Epithelial cell of proximal tubule (primary cell): ENCODE measurements at places on chromosomes 2 and 18.

DNA sequence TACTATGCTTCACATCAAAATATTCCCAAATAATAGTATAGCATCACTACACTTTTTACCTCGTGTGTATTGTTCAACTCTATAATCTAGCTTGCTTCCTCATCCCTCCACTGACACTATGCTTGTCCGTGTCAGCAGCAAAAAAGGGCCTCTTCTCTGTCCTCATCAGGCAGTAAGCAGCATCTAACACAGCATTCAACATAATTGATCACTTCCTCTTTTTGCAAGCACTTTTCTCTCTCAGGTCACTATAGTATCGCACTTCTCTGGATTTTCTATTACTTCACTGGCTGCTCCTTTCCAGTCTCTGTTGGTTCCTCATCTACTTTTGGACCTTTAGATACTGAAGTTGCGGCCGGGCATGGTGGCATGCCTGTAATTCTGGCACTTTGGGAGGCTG, 64.9 kb upstream of the ZSWIM2 start:
- DNase-seq = no peak

GRCh38 chr2:112472547-112473263, 9.3 kb upstream of the TTL start:
- DNase-seq = no peak

DNA sequence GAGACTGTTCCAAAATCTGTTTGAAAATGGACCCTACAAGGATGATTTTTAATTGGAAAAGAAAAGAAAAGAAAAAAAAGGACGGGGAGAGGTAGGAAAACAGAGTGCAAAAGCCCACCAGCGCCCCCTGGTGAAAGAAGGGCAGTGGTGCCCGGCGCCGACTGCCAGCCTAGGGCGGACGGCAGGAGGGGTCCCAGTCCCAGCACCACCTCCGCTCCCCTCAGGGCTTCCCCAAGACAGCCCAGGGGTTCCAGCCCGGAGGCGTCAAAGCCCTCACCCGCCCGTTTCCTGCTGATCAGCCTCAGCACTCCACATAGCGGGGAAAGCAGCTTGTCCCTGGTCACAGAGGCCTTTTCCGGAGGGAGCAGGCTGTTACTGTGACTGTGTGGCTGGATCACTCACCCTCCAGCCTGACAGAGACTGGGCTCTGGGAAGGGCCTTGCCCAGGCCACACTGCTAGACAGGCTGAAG, 213.9 kb downstream of the TFCP2L1 start:
- DNase-seq = no peak

DNA sequence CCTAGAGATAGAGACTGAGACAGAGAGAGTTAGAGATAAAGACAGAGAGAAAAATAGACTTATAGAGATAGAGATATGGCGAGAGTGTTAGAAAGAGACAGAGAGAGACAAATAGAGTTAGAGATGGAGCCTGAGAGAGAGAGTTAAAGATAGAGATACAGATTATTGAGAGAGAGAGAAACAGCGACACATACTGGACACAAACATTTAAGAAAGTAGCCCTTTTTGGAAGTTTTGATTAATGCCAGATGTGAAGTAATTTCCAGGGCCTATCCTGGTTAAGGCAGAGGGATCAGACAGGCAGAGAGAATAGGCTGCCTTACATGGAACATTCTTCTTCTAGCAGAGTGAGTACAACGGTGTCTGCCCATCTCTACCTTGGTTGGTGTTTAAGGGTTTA, 311.6 kb upstream of the CDH7 start:
- DNase-seq = no peak

DNA sequence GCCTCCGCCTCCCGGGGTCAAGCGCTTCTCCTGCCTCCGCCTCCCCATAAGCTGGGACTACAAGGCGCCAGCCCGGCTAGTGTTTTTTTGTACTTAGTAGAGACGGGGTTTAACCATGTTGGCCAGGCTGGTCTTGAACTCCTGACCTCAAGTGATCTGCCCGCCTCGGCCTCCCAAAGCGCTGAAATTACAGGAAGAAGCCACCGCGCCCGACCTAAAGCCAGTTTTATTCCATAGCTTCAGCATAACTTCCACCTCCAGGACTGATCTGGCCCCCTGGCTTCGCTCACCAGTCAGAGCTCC, 783 bp upstream of the TXNL4A start:
- no peak for DNase-seq

GRCh38 chr2:224994242-224994823, 47.9 kb downstream of the DOCK10 start:
- DNase-seq = no peak

- DNase-seq = no peak
Observed at GRCh38 chr2:215637651-215638050, 201.8 kb upstream of the FN1 start.

DNA sequence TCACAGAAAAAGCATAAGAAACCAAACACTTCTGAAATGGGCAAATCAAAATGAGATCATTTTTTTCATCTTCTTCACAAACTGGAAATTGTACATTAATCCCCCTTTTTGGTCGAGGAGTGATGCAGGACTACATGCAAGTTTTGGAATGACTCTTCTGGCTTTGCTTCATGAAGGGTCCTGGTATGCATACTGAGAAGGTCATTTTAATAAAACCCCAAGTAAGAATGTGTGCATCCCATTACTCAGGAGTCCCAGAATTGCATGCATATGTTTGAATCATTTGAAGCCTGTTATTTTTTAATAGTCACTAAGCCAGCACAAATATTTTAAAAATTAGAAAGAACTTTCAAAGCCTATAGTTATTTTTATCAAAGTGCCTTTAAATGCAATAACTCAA, 16.7 kb upstream of the EHBP1 start:
- DNase-seq = no peak

DNA sequence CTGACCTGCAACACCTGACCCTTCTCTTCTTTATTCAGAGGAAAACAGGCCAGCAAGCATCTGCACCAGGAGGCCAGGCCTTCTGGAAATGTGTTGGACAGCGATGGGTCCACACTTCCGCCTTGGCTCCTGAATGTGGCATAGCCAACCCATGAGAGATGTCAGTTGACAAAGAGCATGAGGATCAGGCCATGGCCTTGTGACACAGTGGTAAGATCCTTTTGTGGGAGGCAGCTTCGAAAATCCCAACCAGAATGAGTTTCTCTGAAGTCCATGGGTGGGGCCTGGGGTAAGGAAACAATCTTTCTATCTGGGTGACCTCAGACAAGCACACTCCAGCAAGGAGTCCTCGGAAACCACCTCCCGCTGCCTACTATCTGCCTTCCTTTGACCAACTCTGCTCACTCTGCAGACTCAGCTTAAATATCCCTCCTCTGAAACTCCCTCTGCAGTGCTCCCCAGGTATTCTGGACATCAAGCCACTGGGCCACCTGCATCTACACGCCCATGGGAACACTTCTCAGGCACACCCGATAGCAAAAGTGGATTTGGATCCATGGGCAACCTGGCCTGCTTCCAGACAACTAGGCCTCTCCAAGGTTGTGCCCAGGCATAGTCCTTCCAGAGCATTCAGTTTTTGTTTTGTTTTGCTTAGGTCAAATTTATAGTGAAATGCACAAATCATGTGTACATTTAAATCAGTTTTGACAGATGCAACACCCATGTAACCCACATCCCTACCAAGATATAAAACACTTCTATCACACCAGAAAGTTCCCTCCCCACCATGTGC, 3.6 kb upstream of the SH2D6 start:
- no peak for DNase-seq

DNA sequence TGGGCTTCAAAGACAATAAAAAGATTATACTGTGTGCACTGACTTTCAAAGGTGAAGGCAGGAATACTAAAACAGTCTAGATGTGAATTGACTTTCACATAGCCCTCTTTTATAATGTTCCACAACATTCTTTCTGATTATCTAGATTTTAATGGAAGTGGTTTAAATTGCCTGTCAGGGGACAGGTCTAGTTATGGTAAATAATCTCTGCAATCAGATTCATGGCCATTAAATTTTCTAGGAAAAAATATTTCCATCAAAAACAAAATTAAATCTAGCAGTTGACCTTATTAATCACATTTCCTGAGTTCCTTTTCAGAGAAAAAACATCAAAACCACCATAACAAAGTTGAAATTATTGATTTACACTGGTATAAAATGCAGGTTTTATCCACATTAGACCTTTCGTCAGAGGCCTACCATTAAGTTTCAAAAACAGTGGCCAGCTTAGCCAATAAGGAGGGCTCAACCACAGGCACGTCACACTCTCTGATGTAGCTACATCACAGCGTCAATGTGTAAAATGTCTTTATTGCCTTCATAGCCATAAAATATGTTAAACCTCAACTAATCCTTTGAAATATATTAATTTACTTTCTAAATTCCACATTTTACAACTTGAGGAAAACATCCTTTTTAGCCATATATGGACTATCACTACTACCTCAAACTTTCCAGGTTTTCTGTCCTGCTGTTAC, 79.4 kb downstream of the NOL10 start:
- no peak for DNase-seq
